ENCODE measurements at places on chromosomes 3 and 15.

GRCh38 chr3:110856916-110857315 lies 214.7 kb upstream of the NECTIN3 start:
- DNase-seq: no peak

GRCh38 chr15:90435652-90436337 lies 47.8 kb downstream of the IQGAP1 start:
- no peak for DNase-seq

- DNase-seq: no peak
Measured at GRCh38 chr15:101182215-101182614, 69.6 kb downstream of the CHSY1 start.

DNA sequence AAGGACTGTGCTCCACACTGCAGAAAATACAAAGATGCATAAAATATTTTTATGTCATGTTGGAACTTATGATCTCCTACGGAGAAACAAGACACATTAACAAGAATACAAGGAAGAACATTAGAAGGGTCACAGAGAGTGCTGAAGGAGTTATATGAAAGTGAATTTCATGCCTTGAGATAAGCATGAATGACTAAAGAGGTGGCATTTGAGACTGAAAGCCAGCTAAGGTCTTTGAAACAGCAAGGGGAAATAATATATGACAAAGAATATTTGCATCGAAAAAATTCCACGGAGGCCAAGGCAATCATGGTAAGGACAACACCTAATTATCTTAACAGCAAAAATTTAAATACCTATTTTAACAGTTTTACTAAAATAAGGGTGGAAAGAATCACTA lies 12.5 kb downstream of the GSK3B start:
- no peak for DNase-seq

DNA sequence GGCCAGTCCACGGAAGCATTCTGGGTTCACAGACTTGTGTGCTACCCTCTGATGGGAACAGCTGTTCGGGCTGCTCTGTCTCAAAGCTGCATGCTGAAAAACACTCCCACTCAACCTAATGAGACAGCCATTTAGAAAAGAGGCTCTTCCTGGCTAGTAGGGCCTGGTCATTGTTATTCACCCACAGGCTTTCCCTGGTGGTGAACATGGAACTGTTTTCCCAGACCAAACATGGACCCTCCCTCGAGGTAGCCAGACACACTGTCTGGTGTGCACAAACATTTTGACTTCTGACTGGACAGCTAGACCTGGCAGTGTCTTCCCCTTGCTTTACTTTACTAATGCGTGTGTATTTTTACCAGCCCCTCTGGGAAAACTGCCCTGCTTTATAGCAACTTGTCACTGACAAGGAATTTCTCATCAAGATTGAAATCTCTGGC lies 39.0 kb downstream of the MECOM start:
- DNase-seq: no peak

GRCh38 chr3:48885753-48886152 lies 12.9 kb downstream of the SLC25A20 start:
- DNase-seq: no peak

All from fibroblast of skin of left biceps (primary cell).